ENCODE measurements at places on chromosomes 1 and 21.

DNA sequence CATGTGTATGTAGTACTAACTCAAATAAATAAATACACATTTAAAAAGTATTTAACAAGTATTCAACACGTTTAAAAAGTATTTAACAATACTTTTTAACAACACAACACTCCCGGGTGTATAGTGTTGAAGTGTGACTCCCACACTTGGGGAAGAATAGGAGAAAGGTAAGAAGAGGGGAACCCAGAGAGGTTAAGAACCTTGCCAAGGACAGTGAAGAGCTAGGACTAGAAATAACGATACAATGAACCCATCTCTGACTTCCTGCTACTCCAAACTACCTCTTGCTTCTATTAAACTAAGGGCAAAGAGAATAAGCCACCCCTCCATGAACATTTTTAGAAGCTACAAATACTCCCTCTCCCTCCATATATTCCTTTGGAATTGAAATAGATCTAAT lies 1.7 kb upstream of the GFI1 start:
- no peak for DNase-seq

- DNase-seq, result no peak
Measured at GRCh38 chr1:232335261-232335660, 294.7 kb downstream of the SIPA1L2 start.

- DNase-seq, result no peak
Measured at GRCh38 chr1:14800500-14801076, 202.1 kb downstream of the KAZN start.

- DNase-seq, result no peak
Measured at GRCh38 chr1:22869325-22869724, 103.3 kb downstream of the LACTBL1 start.

GRCh38 chr1:47351305-47351704 lies 17.7 kb downstream of the CMPK1 start:
- no peak for DNase-seq
